ENCODE measurements at places on chromosomes 6 and 20.
A peak's percentile ranks its signal among the peaks of the same experiment; 100 is the strongest.

DNA sequence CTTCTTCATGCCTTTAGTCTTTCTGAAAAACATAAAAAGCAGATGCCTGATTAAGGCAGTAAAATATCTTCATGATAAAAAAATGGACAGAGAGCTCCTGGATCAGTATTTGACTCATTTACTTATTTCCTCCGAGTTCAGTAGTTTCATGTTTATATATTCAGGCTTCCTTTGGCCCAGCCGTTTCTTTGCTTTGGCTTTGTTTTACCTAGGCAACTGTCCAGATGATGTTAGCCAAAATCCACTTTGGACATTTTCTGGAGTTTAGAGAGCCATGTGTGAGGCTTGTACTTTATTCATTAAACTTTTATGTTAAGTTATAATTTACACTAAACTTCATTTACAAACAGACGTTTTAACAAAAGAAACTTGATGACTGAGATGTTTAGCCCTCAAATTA lies 307.1 kb upstream of the RSPO3 start:
- DNase-seq: peak; percentile 42

DNA sequence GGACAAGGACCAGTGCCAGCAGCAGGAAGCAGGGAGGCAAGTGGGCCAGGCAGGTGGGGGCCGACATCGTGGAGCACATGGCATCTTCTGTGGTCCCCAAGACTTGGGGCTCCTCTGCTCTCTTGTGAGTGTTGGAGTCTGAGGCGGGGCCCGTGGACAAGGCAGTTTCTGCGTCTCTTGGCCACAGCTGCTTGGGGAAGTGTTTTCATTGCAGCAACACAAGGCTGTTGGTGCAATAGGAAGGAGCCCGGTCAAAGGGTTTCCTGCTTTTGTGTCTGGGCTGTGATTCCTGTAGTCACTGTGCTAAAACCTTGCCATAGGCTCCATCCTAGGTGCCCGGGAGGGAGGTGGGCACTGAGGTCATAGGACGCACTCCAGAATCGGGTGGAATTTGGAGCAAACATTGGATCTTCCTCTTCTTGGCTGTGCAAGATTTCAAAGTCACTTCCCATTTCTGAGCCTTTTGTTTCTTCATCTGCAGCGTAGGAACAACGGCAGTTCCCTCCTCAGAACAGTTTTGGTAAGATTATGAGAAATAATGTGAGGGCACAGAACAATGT lies at the start of gene SIRPB2:
Gene SIRPB2, minus strand, starts transcription at position 140 of the 560 bp plus-strand sequence. Its CDS starts 61 bp downstream, at position 79.
- no peak for DNase-seq

DNA sequence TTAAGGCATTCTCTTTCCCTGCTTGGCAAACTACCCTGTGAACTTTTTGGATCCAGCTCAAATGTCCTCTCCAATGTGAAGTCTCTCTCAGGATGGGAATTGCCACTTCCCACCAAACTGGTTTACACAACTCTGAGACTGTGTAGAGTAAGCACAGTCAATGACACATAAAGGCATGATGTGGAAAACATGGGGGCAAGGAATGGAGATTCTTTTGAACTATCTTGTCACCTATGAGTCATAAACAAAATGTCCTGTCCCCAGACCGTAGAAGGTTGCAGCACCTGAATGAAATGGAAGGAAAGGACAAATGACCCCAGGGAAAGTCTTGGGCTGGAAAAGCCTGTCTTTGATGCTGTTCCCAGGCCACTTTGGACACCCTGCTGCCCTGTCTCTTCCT lies 11.0 kb upstream of the KIF13A start:
- no peak for DNase-seq

GRCh38 chr6:156585859-156586258 lies 191.3 kb upstream of the ARID1B start:
- no peak for DNase-seq

GRCh38 chr6:170128346-170128745 lies 162.5 kb downstream of the DLL1 start:
- DNase-seq: no peak

GRCh38 chr6:88650029-88650619 lies 313.3 kb downstream of the RNGTT start:
- DNase-seq: peak; percentile 12
